Dermis microvascular lymphatic vessel endothelial cell (primary cell): ENCODE measurements at places on chromosomes 16 and 17. TPM values are rescaled to one million over a fixed set of nuclear protein-coding genes. Genes with fewer than 3 reads are reported as not detected.

The MAPK7 gene
- 7.2 and 12.6 TPM in 2 replicates for total RNA-seq

The CTRB2 gene
- not detected in 2 replicates for total RNA-seq

The CENPN gene
- 33.4 and 45.1 TPM in 2 replicates for total RNA-seq

The ZNF597 gene
- total RNA-seq: 1.5 and 2.5 TPM in 2 replicates

The PLSCR3 gene
- total RNA-seq: 13.5 and 34.0 TPM in 2 replicates

The TMIGD1 gene
- total RNA-seq: not detected in 2 replicates

The PPP1R1B gene
- not detected in 2 replicates for total RNA-seq

The PROCA1 gene
- 0.25 and 0.26 TPM in 2 replicates for total RNA-seq

The ACAP1 gene
- total RNA-seq: 0.26 and 1.0 TPM in 2 replicates

The ZNF385C gene
- total RNA-seq: under 0.01 TPM in 1 of 2 replicates, not detected in the other

The CA7 gene
- not detected in 2 replicates for total RNA-seq

The CIAPIN1 gene
- 66.4 and 68.6 TPM in 2 replicates for total RNA-seq

The MBTPS1 gene
- total RNA-seq: 78.9 and 102 TPM in 2 replicates

The ABCA8 gene
- under 0.01 and 0.13 TPM in 2 replicates for total RNA-seq

The MYH13 gene
- total RNA-seq: not detected in 2 replicates

The MRPL27 gene
- 48.3 and 59.8 TPM in 2 replicates for total RNA-seq

The C17orf78 gene
- total RNA-seq: not detected in 2 replicates

The UMOD gene
- total RNA-seq: not detected in 2 replicates

The SLC52A1 gene
- 0.25 and 0.26 TPM in 2 replicates for total RNA-seq

The TBC1D3I gene
- under 0.01 TPM in 1 of 2 replicates, not detected in the other for total RNA-seq

The CCL17 gene
- total RNA-seq: not detected in 2 replicates

The KRT222 gene
- total RNA-seq: 0.13 TPM in 2 replicates

The KRTAP1-1 gene
- not detected in 2 replicates for total RNA-seq

The HES7 gene
- total RNA-seq: under 0.01 TPM in 1 of 2 replicates, not detected in the other

The SMIM22 gene
- not detected in 2 replicates for total RNA-seq

The CLEC18B gene
- total RNA-seq: 0.13 TPM in 1 of 2 replicates, not detected in the other

The OSGIN1 gene
- 0.77 and 1.3 TPM in 2 replicates for total RNA-seq

The NOL11 gene
- 25.9 and 26.7 TPM in 2 replicates for total RNA-seq

The ARL2BP gene
- 50.2 and 61.0 TPM in 2 replicates for total RNA-seq

The STH gene
- not detected in 2 replicates for total RNA-seq

The MYCBPAP gene
- 0.13 and 0.26 TPM in 2 replicates for total RNA-seq

The CCDC40 gene
- total RNA-seq: 0.90 and 2.1 TPM in 2 replicates

The EVI2A gene
- 0.13 TPM in 2 replicates for total RNA-seq

The MPO gene
- under 0.01 TPM in 1 of 2 replicates, not detected in the other for total RNA-seq

The CACNA1H gene
- under 0.01 TPM in 2 replicates for total RNA-seq

The KRT15 gene
- total RNA-seq: 0.13 and 1.2 TPM in 2 replicates

The HEATR9 gene
- not detected in 2 replicates for total RNA-seq

The NPIPA5 gene
- total RNA-seq: 0.64 TPM in 1 of 2 replicates, not detected in the other

The MYADML2 gene
- total RNA-seq: not detected in 2 replicates

The OR2C1 gene
- total RNA-seq: under 0.01 TPM in 1 of 2 replicates, not detected in the other

The RDM1 gene
- 0.13 TPM in 1 of 2 replicates, not detected in the other for total RNA-seq

The CDH5 gene
- 263 and 363 TPM in 2 replicates for total RNA-seq

The SPECC1 gene
- total RNA-seq: 0.51 and 1.0 TPM in 2 replicates

The KLHL36 gene
- 49.6 and 62.2 TPM in 2 replicates for total RNA-seq

The MMP2 gene
- 10.5 and 16.3 TPM in 2 replicates for total RNA-seq

The ATP2A3 gene
- total RNA-seq: under 0.01 TPM in 1 of 2 replicates, not detected in the other

The CD7 gene
- not detected in 2 replicates for total RNA-seq

The NUPR1 gene
- 1.4 and 9.0 TPM in 2 replicates for total RNA-seq

The ERCC4 gene
- total RNA-seq: 5.6 and 5.9 TPM in 2 replicates
